Ecto neural progenitor cell (in vitro differentiated cells): ENCODE measurements at places on chromosomes 7 and 10.

DNA sequence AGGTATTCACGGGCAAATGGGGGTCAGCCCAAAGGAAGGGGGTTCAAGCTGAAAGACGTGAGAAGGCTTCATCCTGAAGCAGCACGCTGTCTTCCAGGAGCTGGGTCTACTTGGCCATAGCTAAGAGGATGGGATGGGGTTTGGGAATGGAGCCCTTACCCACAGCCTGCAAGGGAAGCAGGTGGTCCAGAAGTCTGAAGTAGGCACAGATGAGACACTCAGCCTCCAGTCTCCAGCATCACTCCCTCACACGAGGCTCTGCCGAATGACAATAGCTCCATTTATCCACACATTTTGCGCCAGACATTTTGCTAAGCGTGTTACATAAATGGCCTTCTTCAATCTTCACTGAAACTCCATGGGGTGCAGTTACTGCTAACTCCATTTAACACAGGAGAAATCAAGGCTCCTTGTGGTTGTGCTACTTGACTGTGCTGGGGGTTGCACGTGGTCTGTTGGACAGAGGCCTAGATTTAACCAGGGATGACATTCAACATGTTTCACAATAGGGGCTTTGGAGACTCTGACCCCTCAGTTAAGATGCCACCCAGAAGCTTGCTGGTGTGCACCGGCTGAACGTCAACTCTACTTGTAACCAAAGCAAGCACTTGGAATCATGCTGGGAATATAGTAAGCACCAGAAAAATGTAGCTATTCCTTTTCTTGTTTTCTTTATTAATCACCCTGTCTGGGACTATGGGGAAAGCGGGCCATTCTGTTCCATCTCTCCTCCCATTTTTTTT is 85.3 kb downstream of the FAM241B start:
- no peak for DNase-seq

DNA sequence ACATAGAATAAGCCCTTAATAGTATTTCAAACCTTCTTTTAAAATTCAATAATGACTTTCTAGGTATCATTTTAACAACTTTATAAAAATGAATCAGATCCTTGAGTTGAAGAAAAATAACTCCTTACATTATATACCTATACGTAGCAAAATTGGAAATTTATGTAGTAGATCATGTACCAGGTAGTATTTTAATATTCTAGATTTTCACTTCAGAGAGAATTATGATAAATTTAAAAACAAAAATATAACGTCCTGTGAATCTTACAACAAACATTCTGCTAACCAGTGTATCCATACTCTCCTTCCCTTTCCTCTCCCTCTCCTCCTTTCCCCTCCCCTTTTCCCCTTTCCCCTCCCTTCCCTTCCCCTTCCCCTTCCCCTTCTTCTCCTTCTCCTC is 6.1 kb upstream of the RAB11FIP2 start:
- DNase-seq: no peak

DNA sequence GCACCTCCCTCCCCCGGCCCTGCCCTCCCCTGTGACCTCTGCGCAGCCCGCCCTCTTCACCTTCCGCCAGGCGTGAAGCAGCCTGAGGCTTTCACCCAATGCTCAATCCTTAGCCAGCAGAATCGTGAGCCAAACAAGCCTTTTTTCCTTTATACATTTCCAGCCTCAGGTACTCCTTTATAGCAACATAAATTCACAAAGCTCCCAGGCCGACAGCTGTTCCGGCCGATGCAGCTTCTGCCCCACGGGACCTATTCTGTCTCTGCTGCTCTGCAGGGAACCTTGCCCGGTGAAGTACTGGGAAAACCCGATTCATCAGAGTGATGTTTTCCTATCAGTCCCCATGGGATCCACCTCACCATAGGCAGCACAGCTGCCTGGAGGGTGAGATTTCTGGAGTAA is 87.4 kb downstream of the CHST15 start:
- DNase-seq: no peak

GRCh38 chr10:91287912-91288311 is 67.4 kb downstream of the PCGF5 start:
- DNase-seq: no peak

DNA sequence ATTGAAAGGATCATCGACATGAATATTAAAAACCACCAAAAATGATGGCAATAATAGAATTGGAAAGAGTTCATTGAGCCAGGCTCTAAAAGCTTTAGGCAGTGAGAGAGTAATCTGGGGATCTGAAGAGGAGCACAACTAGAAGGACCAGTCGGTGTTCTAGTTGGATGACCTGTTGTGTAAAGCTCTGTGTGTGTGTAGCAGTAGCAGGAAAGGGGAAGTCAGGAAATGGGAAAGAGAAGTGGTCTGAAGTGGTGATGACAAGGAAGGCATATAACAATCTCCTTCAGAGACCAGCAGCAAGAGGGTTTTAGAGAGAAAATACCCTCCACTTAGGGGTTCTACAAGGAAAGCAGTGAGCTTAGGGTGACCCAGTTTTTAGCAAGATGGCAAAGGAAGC is 539.2 kb downstream of the HTR7 start:
- DNase-seq: no peak

- no peak for DNase-seq
Measured at GRCh38 chr7:14905764-14906163, 3.2 kb upstream of the DGKB start.

DNA sequence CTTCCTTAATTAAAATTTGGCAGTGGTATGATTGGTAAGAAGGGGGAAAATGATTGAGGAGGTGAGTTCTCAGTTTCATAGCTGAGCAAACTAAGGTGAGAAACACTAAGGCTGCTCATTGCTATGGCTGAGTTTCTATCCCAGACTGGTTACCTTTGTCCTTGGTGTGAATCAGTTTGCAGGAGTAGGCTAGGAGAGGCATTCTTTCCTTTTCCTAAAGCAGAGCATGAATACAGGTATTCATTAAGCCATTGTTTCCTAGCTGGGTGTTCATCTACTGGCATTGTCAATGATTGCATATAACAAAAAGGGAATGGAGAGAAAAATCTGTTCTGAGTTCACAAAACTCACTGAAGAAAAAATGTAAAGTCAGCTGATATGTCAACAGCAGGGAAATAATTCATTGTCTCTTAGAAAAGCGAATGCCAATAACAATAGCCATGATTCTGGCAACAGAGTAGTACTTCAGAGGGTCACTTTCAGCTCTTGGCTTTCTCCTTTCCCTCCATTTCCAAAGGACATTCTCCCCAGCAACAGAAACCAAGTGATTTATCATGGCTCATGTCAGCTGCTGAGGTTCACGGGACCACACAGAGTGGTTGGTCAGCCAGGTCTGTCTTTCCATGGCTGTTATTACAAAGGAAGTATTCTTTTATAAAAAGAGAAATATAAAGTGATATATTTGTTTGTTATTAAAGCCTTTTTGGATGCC is 234.0 kb downstream of the BICC1 start:
- DNase-seq: no peak

DNA sequence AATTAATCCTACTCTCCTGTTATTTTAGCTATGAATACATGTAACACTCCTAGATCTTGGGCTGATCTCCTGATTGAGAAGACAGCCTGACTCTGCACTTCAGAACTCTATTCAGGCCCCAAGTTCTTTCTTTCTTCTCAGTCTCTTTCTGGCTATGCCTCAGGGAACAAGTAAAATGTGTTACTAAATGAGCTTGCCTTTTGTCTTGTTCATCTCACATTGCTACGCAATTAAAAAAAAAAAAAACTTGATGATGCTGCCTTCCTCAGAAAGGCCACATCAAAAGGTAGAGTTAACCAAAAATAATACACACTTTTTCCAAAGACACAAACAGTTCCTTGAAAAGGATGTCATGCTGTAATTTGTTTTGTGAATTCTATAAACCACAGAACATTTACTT is 258.1 kb downstream of the TWIST1 start:
- no peak for DNase-seq

GRCh38 chr10:32961343-32961894 is 3.4 kb upstream of the ITGB1 start:
- no peak for DNase-seq

GRCh38 chr10:8815969-8816368 is 761.5 kb downstream of the GATA3 start:
- no peak for DNase-seq
